ENCODE measurements at places on chromosomes 7 and 10.

- DNase-seq: no peak
Observed at GRCh38 chr7:136857573-136857972, 10.9 kb upstream of the CHRM2 start.

- peak; percentile 1 for DNase-seq
Observed at GRCh38 chr7:150429699-150430098, 20.7 kb upstream of the GIMAP8 start.

DNA sequence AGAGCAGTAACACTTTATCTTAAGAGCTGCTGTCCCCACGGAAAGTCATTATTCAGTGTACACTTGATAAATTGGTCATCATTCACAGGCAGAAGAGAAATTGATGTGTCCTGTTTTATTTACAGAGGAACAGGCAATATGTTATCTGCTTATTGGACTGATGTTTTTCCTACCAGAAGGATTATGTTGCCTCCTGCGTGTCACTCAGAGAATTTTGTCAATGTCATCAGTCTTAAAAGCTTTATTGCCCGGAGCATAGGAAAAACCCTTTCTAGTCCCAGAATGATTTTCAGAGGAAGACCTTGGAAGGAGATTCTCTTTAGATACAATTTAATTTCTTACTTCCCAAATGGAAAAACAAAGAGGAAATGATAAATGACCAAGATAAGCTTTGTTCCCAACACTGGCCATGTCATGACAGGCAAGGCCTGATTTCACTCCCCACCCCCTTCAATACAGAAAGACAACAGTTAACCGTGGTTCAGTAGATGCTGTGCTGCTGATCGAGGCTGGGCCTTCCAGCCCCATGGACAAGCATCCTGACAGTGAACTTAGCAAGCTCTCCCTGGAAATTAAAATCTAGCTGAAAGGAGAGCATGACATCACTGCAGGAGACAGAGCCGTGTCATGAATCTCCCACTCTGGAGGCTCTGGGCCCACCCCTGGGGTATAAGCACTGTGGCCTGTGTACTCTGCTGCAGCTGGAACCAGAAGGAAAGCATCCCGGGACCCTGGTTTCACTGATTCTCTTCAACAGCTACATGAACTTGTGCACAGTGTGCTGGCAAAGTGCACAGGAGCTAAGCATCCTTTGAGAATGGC is 118.8 kb upstream of the LYZL2 start:
- DNase-seq: no peak

- DNase-seq: no peak
Observed at GRCh38 chr7:91293840-91294239, 29.6 kb downstream of the FZD1 start.

DNA sequence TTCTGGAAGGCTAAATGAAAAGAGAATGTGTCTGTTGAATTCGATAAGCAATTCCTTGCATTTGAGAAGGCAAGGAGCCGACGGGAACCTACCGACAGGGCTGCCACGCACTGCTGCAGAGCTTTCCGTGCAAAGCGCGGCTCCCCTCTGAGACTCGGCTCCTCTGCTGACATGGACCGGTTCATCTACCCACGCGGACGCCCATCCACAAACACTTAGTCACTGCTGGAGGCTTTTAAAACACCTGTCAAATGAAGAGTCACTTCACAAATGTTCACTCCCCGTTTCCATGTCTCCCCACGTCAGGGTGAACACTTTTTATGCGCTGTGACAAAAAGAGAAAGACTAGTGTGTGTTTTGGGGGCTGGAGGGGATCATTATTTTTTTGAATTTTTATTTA is 32.0 kb downstream of the AMZ1 start:
- peak; percentile 23 for DNase-seq

GRCh38 chr7:32937344-32938174 is 19.7 kb upstream of the FKBP9 start:
- DNase-seq: no peak

Measured in activated CD4-positive, alpha-beta T cell treated with anti-CD3 and anti-CD28 coated beads, Interleukin-2, amount 50 U/mL, for 48 hours (primary cell).